Panc1 (cell line): ENCODE measurements at places on chromosomes 12 and 14. TPM values are rescaled to one million over a fixed set of nuclear protein-coding genes. Genes with fewer than 3 reads are reported as not detected.

DNA sequence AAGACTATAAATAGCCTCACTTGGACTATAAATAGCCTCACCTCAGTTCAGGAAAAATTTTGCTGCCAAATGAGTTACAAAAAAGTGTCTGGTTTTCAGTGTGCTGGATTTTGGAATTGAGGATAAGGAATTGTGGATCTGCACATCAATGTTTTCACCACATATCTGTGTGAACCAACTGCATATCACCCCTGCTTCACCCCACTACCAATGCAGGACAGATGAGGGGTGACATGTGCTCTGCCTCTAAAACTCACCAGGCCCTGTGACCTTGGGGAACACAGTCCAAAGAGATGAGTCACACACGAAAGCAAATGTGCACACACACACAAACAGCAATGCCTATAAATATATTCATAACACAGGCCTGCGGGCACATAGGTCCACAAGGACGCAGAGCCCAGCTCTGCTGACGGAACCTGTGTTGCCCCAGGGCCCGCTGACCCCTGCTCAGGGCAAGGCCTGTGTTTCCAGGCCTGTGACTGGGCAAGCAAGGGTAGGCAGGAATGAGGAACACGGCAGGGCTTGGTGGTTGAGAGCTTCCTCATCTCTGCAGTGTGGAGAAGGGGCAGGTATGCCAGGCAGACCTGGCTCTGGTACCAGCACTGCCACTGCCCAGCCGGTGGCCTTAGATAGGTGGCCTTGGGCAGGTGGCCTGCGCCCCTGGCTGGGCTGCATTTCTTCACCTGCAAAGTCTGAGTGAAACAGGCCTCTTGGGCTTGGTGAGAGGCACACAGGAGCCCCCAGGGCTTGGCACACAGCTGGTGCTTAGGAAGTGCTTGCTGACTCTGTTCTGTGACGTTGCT, 82.4 kb downstream of the ARL6IP4 start:
- no peak overlapping the region for H3K4me3 ChIP-seq
- no peaks in the 10 kb centered on the region for H3K36me3 ChIP-seq
- H3K4me1 ChIP-seq = peaks cover 39% of the 10 kb centered on the region
- no peak for DNase-seq
- H3K27ac ChIP-seq = peak overlapping the region; percentile 66
- no peaks in the 10 kb centered on the region for H3K27me3 ChIP-seq

GRCh38 chr12:16606201-16606849, 363 bp upstream of the LMO3 start:
- no peak for DNase-seq
- no peaks in the 10 kb centered on the region for H3K4me1 ChIP-seq
- no peaks in the 10 kb centered on the region for H3K36me3 ChIP-seq
- H3K27me3 ChIP-seq = no peaks in the 10 kb centered on the region
- no peak overlapping the region for H3K27ac ChIP-seq

DNA sequence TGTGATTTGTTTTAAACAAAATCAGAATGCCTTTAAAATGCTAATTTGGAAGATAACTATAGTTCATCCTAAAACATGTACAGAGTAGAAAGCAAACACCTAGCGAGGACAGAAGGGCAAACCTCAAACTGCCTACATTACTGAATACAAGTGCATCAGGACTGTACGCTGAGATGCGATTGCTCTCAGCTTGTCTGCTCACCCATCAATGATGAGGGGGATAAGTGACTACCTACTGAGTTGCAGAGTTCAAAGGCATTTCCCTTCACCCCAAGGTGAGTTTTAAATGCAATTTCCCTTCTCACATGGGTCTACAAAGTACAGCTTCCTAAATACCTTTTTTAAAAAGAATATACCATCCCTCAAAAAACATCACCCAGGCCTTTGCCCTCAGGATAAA, 52.9 kb downstream of the PHLDA1 start:
- H3K27me3 ChIP-seq = no peaks in the 10 kb centered on the region
- H3K27ac ChIP-seq = peak overlapping the region; percentile 99
- peaks cover 68% of the 10 kb centered on the region for H3K4me1 ChIP-seq
- no peaks in the 10 kb centered on the region for H3K36me3 ChIP-seq
- no peak for DNase-seq

- no peak overlapping the region for H3K27ac ChIP-seq
- no peak for DNase-seq
These were observed 1213.6 kb downstream of the GALC start for GRCh38 chr14:86779416-86779815.

- no peak overlapping the region for H3K4me3 ChIP-seq
- no peak for DNase-seq
- no peak overlapping the region for H3K27ac ChIP-seq
- peaks cover under 1% of the 10 kb centered on the region; the same call in 1 of the 2 replicates for H3K36me3 ChIP-seq
These were observed 60.7 kb downstream of the ZFC3H1 start for GRCh38 chr12:71602761-71603577.

DNA sequence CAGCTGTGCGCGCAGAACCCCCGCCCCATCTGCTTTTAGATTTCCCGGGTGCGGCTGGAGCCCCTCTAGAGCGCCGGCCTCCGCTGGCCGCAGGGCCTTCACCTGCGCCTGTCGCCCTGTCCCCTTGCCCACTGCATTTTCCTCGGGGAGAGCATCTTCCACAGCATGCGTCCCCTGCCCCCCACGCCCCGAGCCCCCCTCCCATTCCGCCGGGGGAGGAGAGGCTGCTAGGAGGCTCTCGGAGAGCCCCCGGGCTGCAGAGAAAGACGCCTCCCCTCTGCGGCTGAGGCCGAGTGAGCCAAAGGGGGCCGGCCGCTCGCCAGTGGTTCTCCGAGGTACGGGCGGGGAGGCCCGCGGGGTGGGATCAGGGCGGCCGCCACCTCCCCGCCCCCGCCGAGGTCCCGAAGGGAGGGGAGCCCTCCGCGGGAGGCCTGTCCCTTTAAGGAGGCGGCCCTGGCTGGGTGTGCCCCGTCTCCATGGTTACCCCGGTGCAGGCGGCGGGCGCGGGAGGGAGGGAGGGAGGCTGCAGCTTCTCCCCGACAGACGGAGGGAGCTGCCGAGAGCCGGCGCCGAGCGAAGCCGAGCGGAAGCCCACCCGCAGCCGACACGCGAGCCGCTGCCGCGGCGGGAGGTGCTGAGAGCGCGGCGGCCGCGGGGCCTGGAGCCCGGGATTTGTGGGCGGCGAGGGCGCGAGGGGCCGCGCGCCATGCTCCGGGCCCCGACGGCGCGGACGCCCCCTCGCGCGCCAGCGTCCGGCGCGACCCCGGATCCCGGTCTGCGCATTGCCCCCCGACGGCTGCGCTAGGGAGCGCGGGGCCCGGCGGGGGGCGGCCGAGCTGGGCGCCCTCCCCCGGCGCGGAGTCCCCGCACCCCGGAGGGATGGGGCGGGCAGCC, at the start of gene KCNH3:
KCNH3 (plus strand) TSS at position 521 of the 894 bp plus-strand sequence. CDS start 387 bp downstream, outside the sequence.
- H3K27ac ChIP-seq = no peak within 1 kb of the TSS
- H3K4me3 ChIP-seq = peak within 1 kb of the TSS; percentile 55
- H3K4me1 ChIP-seq = peaks cover 7% of the 10 kb centered on the region
- no peak for DNase-seq
- peaks cover 7% of the 10 kb centered on the region; the same call in 1 of the 2 replicates for H3K27me3 ChIP-seq

GRCh38 chr12:120720234-120720986, 5.2 kb upstream of the ACADS start:
- H3K27ac ChIP-seq = no peak overlapping the region
- DNase-seq = no peak
- H3K27me3 ChIP-seq = no peaks in the 10 kb centered on the region

DNA sequence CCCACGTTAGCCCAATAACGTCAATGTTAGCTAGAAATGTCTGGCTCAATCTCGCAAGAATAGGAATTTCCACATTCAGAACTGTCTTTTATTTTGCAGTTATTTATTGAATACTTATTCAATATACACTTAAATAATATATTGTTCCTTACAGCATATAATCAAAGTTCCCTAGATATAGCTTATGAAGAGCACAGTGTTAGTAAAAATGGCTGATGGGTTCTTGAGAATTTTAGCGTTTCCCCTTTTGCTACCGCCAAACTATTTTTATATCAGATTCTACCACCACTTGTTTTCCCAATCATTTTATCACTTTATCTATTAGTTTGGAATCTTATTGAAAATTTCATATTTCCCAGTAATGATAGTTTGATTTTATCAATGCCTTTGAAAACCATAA, 12.7 kb downstream of the EPS8 start:
- DNase-seq = no peak
- H3K4me1 ChIP-seq = peaks cover 5% of the 10 kb centered on the region
- H3K27me3 ChIP-seq = no peaks in the 10 kb centered on the region
- H3K27ac ChIP-seq = no peak overlapping the region
- no peaks in the 10 kb centered on the region for H3K36me3 ChIP-seq

DNA sequence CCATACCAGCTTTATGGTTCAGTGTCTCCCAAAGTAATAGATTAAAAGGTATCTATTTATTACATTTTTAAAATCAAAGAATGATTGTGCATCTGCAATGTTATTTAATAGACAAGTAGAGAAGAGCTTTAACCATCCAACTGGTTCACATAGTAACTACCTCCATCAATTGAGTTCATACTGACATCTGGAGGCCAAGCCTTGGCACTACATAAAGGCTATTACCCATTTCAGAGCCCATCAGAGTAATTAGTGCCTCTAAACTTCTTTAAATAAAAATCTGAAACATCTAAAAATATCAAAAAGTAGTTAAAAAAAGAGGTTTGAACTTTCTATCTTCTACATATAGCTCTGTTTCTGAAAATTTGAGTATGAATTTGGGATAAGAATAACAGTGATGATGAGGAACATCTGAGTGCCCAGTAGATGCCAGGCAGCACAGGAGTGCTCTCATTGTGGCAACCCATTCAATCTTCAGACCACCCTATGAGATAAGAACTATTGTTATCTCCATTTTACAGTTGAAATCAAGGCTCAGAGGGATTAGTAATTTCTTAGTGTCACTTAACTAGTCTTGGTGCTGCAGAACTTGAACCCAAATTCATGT, 132.9 kb upstream of the DAAM1 start:
- no peak overlapping the region for H3K4me3 ChIP-seq
- no peaks in the 10 kb centered on the region for H3K4me1 ChIP-seq
- no peaks in the 10 kb centered on the region for H3K27me3 ChIP-seq
- no peaks in the 10 kb centered on the region for H3K36me3 ChIP-seq

GRCh38 chr12:121673013-121673511, 3.6 kb upstream of the MORN3 start:
- peaks cover 12% of the 10 kb centered on the region for H3K4me1 ChIP-seq
- H3K27me3 ChIP-seq = no peaks in the 10 kb centered on the region
- H3K27ac ChIP-seq = peak overlapping the region; percentile 67

DNA sequence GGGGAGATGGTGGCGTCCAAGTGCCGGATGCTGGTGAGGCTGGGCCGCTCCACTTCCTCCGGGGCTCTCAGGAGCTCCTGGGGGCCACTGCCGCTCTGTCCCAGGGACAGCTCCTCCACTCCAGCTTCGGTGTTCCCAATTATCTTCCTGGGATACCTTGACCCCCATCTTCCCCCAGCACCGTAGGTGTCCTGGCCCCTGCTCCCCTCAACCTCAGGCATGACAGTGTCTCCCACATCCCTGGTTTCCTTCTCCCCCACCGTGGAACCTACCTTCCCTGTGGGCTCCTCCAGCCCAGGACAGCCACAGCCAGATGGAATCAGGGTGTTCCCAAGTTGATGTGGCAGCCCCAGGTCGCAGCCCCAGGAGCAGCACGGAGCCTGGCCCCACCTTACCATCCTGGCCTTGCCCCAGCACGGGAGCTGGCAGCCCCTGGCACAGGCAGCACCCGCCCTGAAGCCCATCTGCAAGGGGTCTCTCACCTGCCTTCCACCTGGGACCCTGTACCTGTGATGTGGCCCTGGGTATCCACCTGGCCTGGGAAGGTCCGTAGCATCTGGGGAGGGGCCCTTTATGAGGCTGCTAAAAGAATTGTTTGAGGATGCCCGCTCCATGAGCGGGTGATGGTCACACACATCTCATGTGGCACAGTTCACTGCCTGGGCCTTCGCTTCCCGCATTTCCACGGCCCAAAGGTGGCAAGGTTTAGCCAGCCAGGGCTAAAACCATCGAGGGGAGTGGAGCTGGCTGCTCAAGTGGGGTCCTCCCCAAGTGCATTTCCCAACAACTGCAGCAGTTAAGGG, 4.1 kb downstream of the TMEM121 start:
- no peaks in the 10 kb centered on the region for H3K27me3 ChIP-seq
- H3K4me1 ChIP-seq = no peaks in the 10 kb centered on the region
- no peak overlapping the region for H3K27ac ChIP-seq
- no peak overlapping the region for H3K4me3 ChIP-seq

DNA sequence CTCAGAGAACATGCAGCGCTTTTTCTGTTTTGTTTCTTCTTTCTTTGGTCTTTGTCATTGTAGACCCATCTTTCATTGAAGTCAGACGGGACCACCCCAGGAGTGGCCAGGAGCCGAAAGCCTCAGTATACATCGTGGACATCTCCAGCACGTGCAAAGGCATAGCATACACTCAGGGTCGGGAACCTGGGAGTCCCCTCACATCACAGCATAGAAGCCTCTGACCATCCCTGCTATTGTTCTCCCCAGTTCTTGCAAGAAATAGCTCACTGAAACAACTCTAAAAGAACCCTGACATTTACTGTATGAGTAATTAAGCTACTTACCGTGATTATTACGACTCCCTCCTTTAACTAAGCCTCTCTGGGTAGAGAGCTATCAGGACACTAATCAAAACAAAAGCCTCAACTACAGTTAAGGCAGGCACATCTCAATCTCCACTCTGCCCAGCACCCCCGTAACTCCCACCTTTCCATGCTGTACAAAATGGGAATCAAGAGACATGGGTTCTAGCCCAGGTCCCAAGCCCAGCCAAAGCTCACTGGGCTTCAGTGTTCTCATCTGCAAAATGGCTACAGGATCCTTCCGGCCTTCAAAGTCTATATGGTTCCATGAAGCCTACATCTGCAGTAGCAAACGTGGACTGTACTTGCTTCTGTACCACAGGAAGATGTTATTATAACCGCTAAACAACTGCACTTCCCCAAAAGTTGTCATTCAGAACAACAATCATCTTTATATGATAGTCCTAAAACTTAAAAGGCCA, 6.7 kb downstream of the CCDC88C start:
- no peak overlapping the region for H3K4me3 ChIP-seq
- no peaks in the 10 kb centered on the region for H3K27me3 ChIP-seq
- DNase-seq = no peak
- no peaks in the 10 kb centered on the region; the same call in 1 of the 2 replicates for H3K36me3 ChIP-seq
- H3K4me1 ChIP-seq = no peaks in the 10 kb centered on the region

- H3K27ac ChIP-seq = no peak overlapping the region
- H3K27me3 ChIP-seq = 0 out of 2 replicates have a peak, but pooled peaks cover 2% of the 10 kb centered on the region
- H3K4me3 ChIP-seq = no peak overlapping the region
- DNase-seq = no peak
These were observed 9.0 kb upstream of the DCAF4 start for GRCh38 chr14:72917094-72917802.

GRCh38 chr14:83734431-83734830, 1795.5 kb upstream of the FLRT2 start:
- no peaks in the 10 kb centered on the region for H3K36me3 ChIP-seq
- DNase-seq = no peak
- H3K27ac ChIP-seq = no peak overlapping the region
- H3K4me1 ChIP-seq = no peaks in the 10 kb centered on the region

Gene SDS
- total RNA-seq = 0.15 TPM

Gene ZBTB42
- total RNA-seq = 16.5 TPM

Gene KRT2
- total RNA-seq = 0.33 TPM

Gene CLBA1
- 13.8 TPM for total RNA-seq

Gene SAMD4A
- 15.2 TPM for total RNA-seq

Gene GALNT9
- 0.33 TPM for total RNA-seq
